Glutamatergic neuron (in vitro differentiated cells): ENCODE measurements at places on chromosomes 5 and 9. TPM values are rescaled to one million over a fixed set of nuclear protein-coding genes. Genes with fewer than 3 reads are reported as not detected.

- no peak for DNase-seq
Observed at GRCh38 chr5:131394128-131394527, 130.3 kb downstream of the CDC42SE2 start.

DNA sequence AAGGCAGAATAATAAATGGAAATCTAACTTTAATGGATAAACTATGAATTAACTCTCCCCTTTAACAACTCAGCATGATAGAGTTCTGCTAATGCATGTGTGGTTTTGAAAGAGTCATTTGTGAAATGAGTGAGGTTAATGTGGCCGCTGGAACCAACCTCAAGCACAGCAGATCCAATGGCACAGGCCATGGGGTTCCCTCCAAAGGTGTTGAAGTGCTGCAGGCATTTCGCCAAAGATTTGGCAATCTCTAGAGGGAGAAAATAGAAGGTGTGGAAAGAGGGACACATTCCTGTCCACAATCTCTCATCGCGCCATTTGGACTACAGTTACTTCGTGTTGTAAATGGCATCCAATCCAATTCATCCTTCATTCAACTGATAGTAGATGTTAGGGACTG, 35.0 kb downstream of the AGXT2 start:
- no peak for DNase-seq

- no peak for DNase-seq
Observed at GRCh38 chr5:179452356-179453230, 97.8 kb upstream of the RUFY1 start.

Gene PCDHGB2
- 8.9 TPM for total RNA-seq

Gene MCC
- total RNA-seq = 46.1 TPM

Gene TRPM6
- 1.7 TPM for total RNA-seq
